Right ventricle myocardium superior (tissue), 1 donor: ENCODE measurements at places on chromosomes 7 and 10. TPM values are rescaled to one million over a fixed set of nuclear protein-coding genes. Genes with fewer than 3 reads are reported as not detected.

The ZNF12 gene
- 12.3 TPM for total RNA-seq

The CPN1 gene
- total RNA-seq = not detected

The TRIM50 gene
- total RNA-seq = 0.51 TPM

DNA sequence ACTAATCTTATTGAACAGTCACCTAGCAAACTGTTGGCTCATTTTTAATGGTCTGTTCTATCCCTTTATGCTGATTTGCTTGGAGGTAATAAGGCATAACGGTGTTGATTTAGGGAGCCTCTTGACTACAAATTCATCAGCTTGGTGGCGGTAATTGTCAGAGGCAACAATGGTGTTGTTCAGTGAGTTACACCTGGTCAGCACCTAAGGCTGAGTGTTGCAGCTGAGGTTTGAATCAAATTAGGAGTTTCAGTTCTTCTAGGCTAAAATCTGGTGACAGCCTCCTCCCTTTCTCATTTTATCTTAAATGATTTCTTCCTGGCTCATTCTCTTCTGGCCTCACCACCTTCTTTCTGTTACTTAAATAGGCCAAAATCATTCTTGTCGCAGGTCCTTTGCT lies 42.3 kb upstream of the SP8 start:
- no peak for DNase-seq

DNA sequence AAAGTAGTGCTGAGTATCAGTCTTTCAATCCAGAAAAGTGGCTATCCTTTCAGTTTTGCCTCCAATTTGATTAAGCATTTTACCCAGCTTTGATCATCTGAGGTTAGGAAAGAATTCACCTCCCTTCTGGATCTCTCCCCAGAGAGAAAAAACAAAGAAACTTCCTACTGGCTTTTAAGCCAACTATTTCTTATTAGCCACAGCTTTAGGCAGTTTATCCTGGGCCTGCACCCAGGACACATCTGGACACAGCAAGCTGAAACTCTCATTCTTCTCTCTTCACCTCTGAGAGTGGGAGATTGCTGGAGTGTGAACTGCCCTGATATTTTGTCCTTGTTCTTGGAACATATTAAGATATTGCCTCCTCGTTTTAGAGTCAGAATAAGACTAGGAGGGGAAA lies 43.5 kb upstream of the LSM8 start:
- no peak for DNase-seq

DNA sequence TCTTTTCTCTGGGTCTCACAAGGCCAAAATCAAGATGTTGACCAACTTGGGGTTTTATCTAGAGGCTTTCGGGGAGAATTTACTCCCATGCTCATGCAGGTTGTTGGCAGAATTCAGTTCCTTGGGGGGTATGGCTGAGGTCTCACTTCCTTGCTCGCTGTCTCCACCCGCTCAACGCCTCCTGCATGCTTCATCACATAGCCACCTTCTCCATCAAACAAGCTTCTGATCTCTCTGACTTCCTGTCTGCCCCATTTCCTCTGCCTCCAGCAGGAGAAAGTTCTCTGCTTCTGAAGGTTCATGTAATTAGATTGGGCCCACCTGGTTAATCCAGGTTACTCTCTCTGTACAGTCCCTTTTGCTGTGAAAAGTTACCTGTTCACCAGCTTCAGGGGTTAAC lies 179.1 kb upstream of the FZD1 start:
- no peak for DNase-seq

- no peak for DNase-seq
Observed at GRCh38 chr7:18873734-18874336, 243.6 kb downstream of the TWIST1 start.
